NCI-H510A (cell line): ENCODE measurements at places on chromosomes 2 and 18.

- DNase-seq, result no peak
Observed at GRCh38 chr2:233048569-233049193, 11.5 kb upstream of the INPP5D start.

- DNase-seq, result no peak
Observed at GRCh38 chr2:239601880-239602279, 201.1 kb upstream of the HDAC4 start.

- no peak for DNase-seq
Observed at GRCh38 chr2:96245609-96246390, 20.0 kb downstream of the TMEM127 start.

GRCh38 chr18:59941331-59941730 lies 41.5 kb downstream of the PMAIP1 start:
- no peak for DNase-seq

GRCh38 chr2:23268467-23269263 lies 116.3 kb upstream of the KLHL29 start:
- DNase-seq, result no peak

DNA sequence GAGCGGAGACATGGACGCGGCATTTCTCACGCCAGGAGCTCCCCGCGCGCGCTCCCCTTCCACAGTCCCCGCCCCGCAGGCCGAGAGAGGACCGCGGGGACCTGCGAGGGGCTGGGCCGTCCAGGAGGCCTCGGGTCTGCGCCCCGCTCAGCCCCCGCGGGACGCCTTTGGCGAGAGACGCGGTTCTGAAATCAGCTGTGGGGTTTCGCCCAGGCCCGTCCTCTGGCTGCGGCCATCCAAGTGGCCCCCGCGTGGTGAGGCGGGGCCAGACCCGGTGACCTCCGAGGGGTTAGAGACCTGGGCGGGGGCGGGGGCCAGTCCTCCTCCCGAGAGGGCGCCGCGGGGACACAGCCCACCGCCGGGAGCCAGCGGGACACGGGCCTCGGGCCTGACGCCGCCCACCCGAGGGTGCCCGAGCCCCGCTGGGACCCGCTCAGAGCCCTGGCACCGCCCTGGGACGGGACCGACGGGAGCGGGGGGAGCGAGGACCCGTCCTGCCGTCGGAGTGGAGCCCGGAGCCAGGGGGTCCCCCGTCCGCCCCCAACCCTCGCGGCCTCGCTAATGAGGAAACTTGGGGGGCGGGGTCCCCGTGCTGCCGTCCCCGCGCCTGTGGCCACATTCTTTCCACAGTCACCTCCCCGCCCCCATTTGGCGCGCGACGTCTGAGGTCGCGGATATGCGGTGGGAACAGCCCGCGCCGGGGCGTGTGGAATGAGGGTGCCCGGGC lies 6.1 kb upstream of the SALL3 start:
- no peak for DNase-seq
